ENCODE measurements at places on chromosomes 13 and 19.

DNA sequence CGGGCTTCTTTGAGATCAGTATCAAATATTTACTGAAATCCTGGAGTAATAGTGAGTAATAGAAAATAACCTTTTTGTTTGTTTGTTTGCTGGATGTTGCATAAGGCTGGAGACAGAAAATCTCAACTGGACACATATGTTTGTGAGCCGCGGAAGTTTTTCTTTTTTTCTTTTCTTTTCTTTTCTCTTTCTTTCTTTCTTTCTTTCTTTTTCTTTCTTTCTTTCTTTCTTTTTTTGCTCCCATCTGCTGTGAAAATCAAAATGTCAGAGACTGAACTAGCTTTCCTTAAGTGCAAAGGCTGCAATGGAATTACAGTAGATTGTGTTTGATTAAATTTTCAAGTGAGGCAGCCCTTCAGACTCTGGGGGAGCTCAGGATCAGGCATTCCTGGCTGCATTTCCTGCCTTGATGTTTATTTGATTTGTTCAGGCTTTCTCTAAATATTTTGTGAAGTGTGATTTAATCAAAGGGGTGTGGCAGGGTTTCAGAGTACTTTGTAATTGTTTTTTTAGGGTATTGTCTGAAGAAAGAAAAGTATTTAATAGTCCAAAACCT, 319 bp downstream of the FRY start:
- no peak for DNase-seq

DNA sequence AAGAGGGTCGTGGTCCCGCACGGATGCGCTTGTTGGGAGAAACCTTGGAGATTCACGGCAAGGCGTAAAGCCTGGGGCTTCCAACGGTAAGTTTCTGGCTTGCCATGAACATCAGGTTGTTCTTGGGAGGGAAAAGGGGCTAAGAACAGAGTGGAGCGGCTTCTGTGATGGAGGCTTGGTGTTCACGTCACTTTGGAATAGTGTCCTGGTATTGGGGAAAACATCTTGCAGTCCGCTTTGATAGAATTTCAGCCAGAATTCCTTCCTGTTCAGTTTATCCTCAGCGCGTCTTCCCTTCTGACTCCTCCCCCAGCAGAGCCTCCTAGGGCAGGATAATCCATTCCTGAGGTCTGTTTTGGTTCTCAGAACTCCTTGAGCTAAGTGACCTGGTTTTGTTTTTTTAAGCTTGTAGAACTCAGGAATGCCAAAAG, 2.0 kb downstream of the KCTD15 start:
- no peak for DNase-seq

GRCh38 chr13:94660695-94661326, 51.5 kb downstream of the SOX21 start:
- DNase-seq: no peak

GRCh38 chr19:7520131-7521051, 2.0 kb upstream of the MCOLN1 start:
- no peak for DNase-seq

GRCh38 chr19:7916103-7916954, 1.7 kb downstream of the TGFBR3L start:
- no peak for DNase-seq

DNA sequence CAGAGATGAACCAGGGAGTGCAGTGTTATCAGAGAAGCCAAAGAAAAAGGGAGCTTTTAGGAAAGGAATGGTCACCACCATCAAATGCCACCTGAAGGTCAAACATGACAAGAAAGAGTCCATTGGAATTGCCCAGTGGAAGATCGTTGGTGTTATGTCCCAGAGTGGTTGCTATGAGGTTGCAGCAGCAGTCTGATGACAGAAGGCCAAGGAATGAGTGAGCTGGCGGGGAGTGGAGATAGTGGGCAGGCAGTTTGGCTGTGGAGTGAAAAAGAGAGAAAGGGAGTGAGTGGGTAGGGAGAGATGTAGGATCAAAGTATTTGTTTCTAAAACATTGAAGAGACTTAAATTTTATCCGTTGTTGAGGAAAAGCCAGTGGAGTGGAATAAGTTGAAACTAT, 117.4 kb upstream of the WASF3 start:
- DNase-seq: no peak

GRCh38 chr19:30395283-30395682, 23.1 kb downstream of the ZNF536 start:
- DNase-seq: no peak

- DNase-seq: no peak
These were observed 2.7 kb upstream of the GATAD2A start for GRCh38 chr19:19402656-19403372.

GRCh38 chr19:44602081-44602480, 11.3 kb upstream of the IGSF23 start:
- DNase-seq: no peak

GRCh38 chr19:21328406-21328805, 804 bp downstream of the ZNF708 start:
- no peak for DNase-seq

- no peak for DNase-seq
These were observed 435.6 kb downstream of the FOXO1 start for GRCh38 chr13:40230833-40231266.

GRCh38 chr13:72151241-72151640, 284.2 kb upstream of the DACH1 start:
- DNase-seq: no peak

DNA sequence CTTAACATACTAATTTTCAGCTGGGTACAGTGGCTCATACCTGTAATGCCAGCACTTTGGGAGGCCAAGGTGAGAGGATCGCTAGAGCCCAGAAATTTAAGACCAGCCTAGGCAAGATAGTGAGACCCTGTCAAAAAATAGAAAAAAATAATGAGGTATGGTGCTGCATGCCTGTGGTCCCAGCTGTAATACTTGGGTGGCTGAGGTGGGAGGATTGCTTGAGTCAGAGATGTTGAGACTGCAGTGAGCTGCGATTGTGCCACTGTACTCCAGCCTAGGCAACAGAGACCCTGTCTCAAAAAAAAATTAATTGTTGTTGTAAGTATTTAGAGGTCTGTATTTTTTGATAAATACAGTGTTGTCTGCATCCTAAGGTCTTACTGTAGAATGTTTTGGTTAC, 66.8 kb downstream of the FNDC3A start:
- no peak for DNase-seq

DNA sequence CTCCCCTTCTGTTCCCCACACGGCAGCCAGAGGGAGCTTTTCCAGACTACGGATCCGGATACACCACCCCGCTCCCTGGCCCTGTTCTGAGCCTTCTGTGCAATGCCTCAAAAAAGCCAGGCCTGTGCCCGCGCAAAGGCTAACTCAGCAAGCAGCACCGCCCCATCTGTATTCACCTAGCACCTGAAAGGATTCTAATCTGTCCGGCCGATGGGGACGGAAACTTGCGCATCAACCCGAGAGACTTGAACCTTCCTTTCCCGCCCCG, 589 bp downstream of the ZBTB45 start:
- no peak for DNase-seq

GRCh38 chr13:97548711-97549110, 114.7 kb downstream of the RAP2A start:
- no peak for DNase-seq

DNA sequence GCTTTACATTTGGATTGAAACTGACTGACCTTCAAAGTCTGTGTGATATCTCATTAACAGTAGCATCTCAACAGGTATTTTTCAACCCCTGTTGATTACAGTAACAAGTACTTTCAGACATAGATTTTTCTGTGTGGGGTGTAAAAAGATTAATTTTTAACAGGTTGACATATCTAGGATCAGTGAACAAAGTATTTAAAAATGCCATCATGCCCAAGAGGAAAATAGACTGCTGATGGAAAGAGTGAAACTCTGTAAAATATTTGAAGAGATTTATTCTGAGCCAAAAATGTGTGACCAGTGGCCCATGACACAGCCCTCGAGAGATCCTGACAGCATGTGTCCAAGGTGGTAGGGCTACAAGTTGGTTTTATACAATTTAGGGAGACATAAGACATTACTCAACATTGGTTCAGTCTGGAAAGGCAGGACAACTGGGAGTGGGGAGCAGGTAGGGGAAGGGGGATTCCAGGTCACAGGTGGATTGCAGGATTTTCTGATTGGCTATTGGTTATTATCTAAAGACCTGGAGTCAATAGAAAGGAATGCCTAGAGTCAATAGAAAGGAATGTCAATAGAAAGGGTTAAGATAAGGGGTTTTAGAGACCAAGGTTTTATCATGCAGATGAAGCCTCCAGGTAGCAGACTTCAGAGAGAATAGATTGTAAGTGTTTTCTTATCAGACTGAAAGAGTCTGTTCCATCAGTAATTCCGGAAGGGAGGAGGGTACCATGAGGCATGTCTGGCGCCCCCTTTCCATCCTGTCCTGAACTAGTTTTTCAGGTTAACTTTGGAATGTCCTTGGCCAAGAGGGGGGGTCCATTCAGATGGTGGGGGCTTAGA, 29.1 kb downstream of the TNFRSF19 start:
- DNase-seq: no peak

DNA sequence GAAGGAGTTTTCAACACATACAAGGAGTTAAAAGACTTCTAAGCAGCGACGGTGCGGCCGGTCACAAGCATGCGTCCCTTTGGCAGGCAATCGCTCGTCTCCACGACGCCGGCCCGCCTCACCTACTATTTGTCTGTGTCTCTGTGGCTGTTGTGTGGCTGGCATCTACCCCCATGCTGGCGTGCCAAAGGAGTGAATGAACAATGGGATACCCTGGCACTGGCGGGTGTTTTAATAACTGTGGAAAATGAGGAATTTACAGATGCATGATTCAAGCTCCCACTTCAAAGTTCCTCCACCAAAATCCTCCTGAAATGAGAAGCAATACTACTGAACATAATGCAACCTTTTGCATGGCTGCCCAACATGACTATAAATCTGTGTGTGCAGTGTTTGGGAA, 176.6 kb downstream of the KLF5 start:
- DNase-seq: no peak

DNA sequence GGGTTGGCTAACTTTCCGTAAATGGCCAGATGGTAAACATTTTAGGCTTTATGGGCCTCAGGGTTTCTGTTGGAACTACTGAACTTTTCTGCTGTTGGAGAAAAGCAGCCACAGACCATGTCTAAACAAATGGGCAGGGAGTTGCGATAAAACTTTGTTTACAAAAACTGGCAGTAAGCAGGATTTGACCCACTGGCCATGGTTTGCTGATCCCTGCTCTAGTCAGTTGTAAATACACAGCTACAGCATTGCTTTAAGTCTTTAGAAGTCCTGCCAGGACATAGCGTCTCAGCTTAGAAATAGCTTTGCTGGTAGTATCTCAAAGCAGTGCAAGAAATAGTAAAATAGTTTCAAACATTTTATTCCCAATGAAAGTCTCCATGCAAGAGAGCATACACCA, 88.4 kb downstream of the NALCN start:
- no peak for DNase-seq

DNA sequence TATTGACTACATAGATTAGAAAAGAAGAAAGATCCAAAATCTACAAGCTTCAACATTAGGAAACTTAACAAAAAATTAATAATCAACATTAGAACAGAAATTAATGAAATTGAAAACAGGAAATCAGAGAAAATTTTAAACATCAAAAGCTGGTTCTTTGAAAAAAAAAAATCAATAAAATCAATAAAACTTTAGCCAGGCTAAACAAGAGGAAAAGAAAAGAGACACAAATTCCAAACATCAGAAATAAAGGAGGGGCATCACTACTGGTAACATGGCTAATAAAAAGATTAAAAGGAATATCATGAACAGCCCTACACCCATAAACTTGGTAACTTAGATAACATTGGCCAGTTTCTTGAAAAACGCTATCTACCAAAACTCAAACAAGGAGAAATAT, 110.2 kb downstream of the ATP11A start:
- no peak for DNase-seq

DNA sequence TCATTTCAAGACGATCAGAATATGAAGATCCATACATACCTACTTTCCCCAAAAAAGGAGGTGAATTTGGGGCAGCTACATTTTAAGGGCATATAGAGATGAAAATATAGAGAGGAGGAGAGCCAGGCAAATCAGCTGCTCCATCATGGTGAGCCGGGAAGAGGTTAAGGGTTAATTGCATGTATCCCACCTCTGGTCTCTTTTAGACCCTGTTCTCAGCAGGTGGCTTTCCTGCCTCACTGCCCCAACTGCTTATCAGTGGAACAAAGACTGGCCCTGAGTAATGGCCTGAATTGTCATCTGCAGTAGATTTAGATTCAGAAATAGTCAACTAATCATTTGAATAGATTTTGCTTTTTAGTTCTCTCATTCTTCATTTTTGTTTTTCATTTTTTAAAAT, 206.6 kb downstream of the SPRY2 start:
- no peak for DNase-seq

Measured in stimulated activated CD4-positive, alpha-beta T cell treated with anti-CD3 and anti-CD28 coated beads, Interleukin-1b, Interleukin-23, amount 100 ng/mL, for 1 hour (primary cell).